ENCODE measurements at places on chromosomes 7 and 10.

DNA sequence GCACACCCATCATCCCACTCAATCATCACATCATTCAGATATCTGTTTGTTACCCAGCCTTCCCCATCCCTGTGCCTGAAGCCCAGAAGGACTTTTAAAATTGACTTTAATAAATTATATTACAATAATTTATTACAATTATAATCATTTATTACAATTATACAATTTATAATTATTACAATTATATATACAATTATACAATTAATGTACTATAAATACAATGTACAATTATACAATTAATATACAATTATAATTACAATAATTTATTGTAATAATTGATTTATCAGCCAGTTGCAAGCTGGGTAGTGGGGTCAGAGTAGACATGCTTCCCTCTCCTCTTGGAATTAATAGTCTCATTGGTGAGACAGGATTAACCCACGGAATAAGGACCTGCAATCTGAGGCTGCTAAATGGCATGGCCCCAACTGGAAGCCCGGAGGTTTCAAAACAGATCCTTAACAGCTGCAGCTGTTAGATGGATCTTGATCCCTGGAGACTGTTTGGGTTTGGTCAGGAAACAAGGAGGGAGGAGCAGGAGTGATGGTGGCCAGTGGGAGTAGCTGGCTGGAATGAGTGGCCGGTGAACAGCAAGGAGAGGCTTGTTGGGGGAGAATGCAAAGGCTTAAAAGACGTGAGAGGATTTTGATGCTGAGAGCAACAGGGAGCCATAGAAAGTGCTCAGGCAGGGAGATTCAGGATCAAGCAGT is 402.8 kb upstream of the PODXL start:
- DNase-seq = no peak

- DNase-seq = no peak
Measured at GRCh38 chr10:131567279-131568162, 256.0 kb upstream of the TCERG1L start.

- DNase-seq = peak; percentile 45
Measured at GRCh38 chr10:46251857-46252847, 34.6 kb upstream of the ANTXRL start.

- DNase-seq = no peak
Measured at GRCh38 chr10:51653025-51653424, 46.4 kb downstream of the CSTF2T start.

- DNase-seq = no peak
Measured at GRCh38 chr10:27819781-27820531, 74.3 kb upstream of the MKX start.

GRCh38 chr7:19930851-19931250 is 157.4 kb upstream of the TMEM196 start:
- DNase-seq = no peak

DNA sequence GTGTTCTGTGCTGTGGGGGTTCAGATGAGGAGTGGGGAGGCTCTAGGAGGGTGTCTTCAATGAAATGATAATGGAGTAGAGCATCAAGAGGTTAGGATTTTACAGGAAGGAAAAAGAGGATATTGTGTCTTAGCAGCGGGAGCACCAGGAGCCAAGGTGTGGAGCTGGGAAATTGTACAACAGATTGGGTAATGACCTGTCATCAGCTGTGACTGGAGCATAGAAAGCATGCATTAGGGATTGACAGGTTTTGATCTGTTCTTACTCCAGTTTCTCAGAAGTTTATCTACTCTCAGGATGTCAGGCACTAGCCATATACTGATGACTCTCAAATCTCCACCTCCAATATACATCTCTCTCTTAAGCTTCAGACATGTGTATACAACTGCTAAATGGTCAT is 196.9 kb downstream of the ARHGAP12 start:
- no peak for DNase-seq

DNA sequence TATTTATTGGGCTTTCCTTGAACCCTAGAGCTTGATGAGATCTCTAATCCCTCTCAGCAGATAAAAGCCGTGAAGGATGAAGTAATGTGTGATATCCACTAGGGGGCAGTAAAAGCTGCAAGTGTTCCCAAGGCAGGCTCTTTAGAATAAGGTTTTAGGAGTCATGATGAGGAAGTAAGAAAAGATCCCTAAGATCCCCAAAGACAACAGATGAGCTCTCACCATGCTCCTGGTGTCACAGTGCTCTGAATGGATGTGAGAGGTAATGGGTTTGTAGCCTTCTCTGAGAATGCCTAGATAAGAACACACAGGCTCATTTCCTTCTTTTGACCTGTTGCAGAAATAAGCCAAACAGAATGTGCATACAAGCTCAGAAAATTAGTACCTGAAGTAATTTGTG is 70.4 kb upstream of the ITPRID1 start:
- DNase-seq = no peak

- DNase-seq = no peak
Measured at GRCh38 chr10:91596825-91597196, 36.1 kb downstream of the PPP1R3C start.

DNA sequence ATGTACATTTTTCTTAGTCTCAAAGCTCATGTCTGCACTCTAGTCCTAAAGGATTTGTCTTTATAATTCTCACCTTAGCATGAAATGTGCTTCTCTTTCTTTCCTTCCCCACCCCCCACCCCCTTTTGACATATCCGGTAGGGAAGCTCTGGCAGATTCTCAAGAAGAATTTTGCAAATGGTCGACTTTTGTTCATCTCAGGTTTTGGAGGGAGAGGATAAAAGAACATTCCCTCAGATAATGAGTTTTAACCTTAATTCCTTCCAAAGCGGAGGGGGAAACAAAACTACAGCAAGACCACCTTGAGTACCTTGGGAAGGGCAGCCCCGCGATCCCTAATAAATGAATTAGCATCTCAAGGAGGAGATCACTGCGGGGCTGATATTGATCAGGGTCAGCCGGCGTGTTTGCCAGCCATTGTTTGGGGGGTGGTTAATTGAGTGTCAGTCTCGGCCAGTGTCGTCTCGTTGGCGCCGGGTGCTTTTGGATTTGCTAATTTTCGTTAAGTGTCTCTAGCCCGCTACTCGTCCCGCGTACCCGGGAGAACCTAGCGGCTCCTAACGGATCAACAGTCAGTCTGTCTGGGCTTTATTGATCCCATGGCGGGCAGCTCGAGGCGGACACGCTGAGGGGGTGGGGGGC is 874 bp upstream of the BAMBI start:
- DNase-seq = no peak

DNA sequence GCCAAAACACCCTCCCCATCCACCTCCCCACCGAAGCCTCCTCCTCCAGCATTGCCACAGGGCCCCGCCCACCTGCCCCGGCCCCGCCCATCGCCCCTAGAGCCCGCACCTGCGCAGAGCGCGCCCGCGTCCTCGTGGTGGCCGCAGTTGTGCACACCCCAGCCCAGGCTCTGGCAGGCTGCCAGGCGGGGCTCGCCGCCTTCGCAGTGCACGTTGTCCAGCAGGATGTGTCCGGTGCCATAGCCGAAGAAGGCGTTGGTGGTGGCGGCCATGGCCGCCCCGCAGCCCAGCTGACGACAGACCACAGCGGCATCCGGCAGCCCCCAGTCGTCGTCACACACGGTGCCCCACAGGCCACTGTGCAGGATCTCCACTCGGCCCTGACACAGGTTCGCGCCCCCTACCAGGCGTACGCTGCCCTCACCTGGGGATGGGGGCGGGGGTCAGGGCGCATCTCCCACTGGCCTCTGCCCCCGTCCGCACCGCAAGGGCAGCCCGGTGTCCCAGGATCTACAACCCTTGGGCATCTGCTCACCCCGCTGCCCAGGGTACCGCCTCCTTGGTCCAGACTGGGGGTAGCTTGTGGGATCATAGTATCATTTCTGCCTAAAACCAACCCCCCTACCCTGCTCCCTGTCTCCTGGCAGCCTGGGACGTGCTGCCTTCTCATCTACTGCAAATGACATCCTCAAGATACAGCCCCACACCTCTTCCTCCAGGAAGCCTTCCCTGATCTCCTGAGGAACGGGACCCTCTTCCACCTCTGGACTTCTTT is 11.9 kb downstream of the SSC4D start:
- DNase-seq = peak; percentile 92

DNA sequence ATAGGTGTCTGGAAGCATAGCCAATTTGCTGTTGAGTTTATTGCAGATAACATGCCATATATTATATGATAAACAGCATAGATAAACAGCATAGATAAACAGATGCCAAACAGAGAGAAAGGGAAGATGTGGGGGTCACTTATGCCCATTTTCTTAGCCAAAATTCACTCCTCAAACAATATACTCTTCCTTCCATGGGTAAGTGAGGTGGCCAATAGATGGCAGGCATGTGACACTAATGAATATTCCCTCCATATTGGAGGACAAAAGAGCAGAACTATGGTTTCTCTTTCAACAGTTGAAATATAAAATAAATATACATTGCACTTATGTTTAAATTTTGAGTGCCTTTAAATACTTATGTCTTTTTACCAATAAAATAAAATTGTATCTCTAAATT is 1212.8 kb downstream of the REEP3 start:
- no peak for DNase-seq

GRCh38 chr10:103598654-103599115 is 105.2 kb downstream of the NEURL1 start:
- no peak for DNase-seq

- no peak for DNase-seq
Measured at GRCh38 chr7:3188946-3189345, 112.1 kb upstream of the SDK1 start.

- DNase-seq = no peak
Measured at GRCh38 chr10:131896403-131896802, 4.4 kb upstream of the PPP2R2D start.

DNA sequence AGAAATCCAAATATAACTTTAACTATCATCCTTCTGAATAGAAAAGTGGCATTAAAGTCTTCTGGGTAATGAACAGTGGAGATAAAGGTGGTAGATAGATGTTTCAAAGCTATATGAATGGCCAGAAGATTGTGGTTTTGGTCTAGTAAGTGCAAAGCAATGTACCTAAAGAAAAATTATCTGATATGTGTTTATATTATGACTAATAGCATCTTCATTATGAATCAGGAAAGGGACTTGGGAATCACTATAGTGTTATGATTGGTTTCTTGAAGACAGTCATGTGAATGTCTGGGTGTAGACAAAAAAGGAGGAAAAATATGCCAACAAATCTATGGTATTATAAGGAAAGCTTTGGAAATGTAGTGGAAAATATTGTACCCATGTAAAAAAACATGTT is 3.0 kb downstream of the ZNF518A start:
- no peak for DNase-seq

DNA sequence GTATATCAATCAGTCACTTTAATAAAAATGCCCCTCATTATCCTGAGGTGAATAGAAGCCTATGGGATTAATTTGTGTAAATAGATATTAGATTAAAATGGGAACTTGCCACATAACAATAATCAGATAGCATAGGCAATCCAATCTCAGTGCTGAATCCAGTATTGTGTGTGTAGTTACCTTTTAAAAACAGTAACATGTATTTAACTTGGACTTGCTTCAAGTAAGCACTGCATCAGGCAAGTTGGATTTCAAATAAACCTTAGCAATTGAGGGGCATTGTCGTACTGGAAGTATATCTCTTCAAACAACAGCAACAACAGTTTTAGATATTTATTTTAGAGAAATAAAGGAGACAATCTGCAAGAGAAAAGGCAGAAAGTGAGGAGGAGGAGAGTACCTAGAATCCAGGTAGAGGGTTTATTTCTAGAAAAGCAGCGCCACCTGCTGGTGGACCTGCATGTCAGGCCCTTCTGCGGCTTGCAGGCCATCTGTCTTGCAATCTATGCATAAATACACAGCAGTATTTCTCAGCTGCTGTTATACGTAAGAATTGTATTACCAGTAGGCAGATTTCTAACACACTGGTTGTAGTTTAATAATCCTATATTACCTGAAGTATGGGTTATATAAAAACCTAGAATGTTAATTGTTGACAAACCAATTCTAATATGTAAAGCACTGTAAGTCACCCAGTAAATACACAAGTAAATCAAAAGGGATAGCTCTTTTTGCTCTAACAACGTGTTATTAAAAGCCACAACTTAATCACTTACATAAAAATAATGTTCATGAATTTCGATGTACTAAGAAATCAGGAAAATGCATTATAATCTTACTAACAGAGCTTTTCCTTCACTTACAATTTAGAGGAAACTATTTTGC is 652.8 kb downstream of the KCNMA1 start:
- peak; percentile 87 for DNase-seq

DNA sequence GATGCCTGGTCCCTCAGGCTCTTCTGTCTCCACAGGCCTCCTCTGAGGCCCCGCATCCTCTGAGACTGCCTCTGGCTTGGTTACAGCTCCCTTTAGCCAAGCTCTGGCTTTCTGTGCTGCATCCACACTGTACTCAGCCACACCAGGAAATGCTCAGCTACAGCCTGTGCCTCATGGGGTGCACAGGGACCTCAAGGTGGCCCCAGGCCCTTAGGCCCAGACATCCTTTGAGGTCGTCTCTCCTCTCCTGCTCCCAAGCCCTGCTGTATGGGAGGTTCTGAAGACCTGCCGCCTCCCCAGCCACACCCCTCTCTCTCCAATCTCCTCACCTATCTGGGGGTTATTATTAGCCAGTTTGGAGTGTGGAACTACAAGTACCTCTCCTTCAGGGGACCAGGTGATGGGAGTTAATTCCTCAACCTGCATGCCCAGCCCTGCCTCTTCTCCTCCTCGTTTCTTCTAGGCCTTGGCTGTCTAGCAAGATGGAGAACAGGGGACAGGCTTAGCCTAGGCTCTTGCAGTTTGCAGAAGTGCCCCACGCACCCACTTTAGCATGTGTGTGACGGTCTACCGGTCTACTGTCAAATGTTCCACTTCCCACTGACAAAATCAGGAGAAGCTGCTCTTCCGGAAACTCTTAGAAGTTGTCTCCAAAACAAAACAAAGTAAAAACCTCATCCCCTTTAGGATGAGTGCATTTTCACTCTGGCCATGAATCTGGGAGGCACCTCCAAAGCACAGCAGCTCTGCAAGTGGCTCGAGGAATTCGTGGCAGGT is 64.0 kb upstream of the WAC start:
- DNase-seq = no peak

GRCh38 chr7:129721068-129721467 is 109.5 kb downstream of the NRF1 start:
- DNase-seq = no peak

- DNase-seq = no peak
Measured at GRCh38 chr7:64528770-64529169, 34.1 kb downstream of the ZNF680 start.

DNA sequence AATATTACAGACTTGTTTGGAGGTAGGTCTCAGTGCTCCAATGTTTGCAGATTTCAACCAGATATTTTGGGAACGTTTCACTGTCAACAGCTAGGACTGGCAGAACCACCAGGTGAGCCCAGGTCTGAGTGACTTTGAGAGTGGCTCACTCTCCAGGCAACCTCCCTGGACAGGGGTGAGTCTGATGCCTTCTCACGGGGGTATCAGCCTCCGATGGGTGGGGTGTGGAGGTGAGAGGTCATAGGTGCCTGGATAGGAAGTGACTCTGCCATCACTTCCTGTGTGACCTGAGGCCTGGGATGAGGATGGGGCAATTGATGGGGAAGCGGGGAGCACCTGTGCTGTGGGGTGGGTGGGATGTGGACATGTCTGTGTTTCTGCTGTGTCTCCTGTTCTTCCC is 4.6 kb downstream of the AZGP1 start:
- no peak for DNase-seq

DNA sequence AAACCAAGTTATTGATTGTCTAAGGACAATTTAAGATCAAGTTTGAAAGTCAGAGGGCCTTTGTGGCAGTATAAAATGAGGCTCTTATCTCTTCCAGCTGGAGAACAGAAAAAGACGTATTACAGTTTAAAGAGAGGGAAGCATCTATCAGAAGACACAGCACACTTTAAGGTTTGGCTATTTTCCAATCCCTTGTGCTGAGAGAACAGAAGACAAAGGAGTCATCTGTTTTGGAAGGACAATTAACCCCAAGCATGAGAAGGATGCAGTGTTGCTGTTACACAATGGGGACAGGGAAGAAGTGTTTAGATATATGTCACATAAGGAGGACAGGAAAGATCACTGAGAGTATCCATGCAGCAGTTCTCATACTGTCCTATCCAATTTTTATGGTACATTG is 1224.2 kb upstream of the SORCS1 start:
- no peak for DNase-seq

Measured in activated CD8-positive, alpha-beta memory T cell treated with anti-CD3 and anti-CD28 coated beads, Interleukin-2, amount 50 U/mL, for 48 hours (primary cell).